ENCODE measurements at places on chromosomes 13 and 19.
A peak's percentile ranks its signal among the peaks of the same experiment; 100 is the strongest.

GRCh38 chr13:75804605-75805004 lies 168.5 kb downstream of the LMO7 start:
- no peak for DNase-seq

DNA sequence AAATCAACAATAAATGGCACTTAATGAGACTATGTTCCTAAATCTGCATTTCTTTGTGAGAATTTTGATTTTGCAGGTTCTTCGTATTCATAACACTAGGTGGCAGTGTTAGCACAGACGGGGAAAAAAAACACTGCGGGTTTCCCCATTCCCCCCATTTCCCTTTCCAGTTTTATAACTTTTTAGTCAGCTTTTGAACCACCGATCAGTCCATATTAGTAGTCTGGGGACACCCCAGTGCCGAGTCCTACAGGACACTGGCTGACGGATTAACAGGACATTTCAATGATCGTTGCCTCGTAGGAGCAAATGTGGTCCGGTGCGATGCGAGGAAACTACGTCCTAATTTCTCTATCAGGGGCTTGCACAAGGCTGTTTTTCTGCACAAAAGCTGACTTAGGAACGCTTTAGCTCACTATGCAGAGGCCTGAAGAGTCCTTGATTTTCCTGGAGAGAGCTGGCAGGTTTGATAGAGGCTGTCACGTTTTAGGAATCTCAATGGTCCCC lies 234.3 kb downstream of the LMO7 start:
- DNase-seq: peak; percentile 37

GRCh38 chr19:40177286-40178070 lies 13.7 kb upstream of the MAP3K10 start:
- DNase-seq: no peak

DNA sequence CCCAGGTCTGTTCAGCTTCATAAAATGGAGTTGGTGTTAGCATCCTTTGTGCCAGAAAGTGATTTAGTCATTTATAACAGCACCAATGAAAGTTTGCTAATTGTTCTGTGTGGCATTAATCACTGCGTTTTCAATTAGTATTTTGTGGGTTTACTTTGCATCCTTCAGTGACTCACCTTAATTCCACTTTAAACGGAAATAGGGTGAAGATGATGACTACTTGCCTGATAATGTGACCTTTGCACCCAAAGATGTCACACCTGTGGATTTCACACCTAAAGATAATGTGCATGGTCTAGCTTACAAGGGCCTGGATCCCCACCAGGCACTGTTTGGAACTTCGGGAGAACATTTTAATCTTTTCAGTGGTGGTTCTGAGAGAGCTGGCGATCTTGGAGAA lies 15.0 kb downstream of the GPATCH1 start:
- no peak for DNase-seq

DNA sequence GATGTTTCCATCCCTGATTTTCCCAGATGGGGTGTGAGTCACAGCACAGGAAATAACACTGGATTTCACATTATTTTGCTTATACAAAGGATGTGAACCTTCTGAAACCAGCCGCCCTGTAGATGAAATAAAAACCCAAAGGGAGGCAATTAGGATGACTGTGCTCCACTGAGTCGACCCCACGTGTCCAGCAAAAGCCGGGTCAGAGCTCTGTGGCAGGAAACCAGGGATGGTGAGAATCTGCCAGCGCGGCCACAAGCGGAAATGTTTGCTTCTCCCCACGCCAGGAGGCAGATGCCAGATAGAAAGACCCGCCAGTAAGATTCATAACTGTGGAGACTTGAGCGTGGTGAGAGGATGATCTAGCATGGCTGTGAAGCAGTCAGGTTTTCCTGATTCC lies 764.4 kb downstream of the LIG4 start:
- no peak for DNase-seq

DNA sequence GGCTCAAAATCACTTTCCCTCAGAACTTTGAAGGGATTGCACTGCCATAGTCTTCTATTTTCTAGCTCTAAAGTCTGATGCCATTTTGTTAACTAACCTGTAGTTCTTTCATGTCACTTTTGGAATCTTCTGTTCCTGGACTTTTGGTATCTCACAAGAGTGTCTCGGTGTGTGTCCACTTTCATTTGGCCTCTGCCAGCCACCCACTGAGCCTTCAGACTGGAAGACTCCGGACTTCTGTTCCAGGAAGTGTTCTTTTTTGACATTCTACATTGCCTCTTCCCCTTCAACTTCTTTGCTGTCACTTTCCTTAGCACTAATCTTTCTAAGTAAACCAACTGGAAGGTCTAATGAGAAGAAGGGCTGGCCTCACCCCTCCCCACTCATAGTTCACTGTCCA lies 25.0 kb upstream of the LAMP1 start:
- DNase-seq: no peak

Data from CD4-positive, alpha-beta T cell treated with Interleukin-4 for 4 hours (primary cell).